ENCODE measurements at places on chromosomes 16 and 17.

DNA sequence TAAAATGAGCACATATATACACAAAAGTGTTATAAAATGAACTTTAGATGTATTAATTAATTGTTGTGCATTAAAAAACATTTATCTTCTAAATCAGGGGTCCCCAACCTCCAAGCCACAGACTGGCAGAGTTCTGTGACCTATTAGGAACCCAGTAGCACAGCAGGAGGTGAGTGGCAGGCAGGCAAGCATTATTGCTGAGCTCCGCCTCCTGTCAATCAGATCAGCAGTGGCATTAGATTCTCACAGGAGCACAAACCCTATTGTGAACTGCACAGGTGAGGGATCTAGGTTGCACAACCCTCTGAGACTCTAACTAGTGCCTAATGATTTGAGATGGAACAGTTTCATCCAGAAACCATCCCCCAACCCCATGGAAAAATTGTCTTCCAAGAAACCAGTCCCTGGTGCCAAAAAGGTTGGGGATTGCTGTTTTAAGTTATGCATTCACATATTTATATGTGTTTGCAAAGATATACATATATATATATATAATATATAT, 583.7 kb downstream of the KCNJ2 start:
- DNase-seq = no peak

- no peak for DNase-seq
Measured at GRCh38 chr16:78679546-78679945, 580.1 kb downstream of the WWOX start.

- no peak for DNase-seq
Measured at GRCh38 chr17:59167571-59168001, 12.0 kb downstream of the PRR11 start.

DNA sequence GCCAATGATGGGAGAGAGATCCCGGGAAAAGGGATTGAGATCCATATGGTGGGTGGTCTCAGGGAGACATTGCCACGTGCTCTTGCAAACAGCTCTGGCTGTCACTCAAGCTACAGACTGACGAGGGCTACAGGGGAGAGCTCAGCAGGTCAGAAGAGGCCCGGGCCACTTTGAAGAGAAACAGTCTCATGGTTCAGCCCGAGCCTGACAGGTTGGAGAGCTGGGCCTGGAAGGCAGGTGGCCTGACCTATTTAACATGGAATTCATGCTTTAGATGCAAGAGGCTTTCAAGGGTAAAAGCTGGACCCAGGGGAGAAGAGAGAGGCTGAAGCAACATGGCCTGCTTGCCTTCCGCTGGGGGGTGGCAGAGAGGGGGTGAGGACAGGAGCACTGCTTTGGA, 81.0 kb upstream of the BRD7 start:
- no peak for DNase-seq

- no peak for DNase-seq
Measured at GRCh38 chr16:11198828-11199227, 57.2 kb downstream of the SOCS1 start.

GRCh38 chr16:47475786-47476185, 14.7 kb downstream of the PHKB start:
- no peak for DNase-seq

GRCh38 chr16:89324056-89325010, 106.8 kb downstream of the ZNF778 start:
- no peak for DNase-seq

GRCh38 chr17:10474536-10474935, 5.2 kb upstream of the MYH4 start:
- no peak for DNase-seq

- no peak for DNase-seq
Measured at GRCh38 chr17:68709461-68709860, 108.3 kb upstream of the FAM20A start.

GRCh38 chr16:11107780-11108465, 148.1 kb downstream of the SOCS1 start:
- no peak for DNase-seq

- DNase-seq = no peak
Measured at GRCh38 chr17:68381076-68381900, 76.0 kb downstream of the WIPI1 start.

- DNase-seq = no peak
Measured at GRCh38 chr17:7196651-7197401, 17.7 kb upstream of the ASGR1 start.

- DNase-seq = no peak
Measured at GRCh38 chr16:2511128-2511800, 2.5 kb upstream of the ATP6V0C start.

DNA sequence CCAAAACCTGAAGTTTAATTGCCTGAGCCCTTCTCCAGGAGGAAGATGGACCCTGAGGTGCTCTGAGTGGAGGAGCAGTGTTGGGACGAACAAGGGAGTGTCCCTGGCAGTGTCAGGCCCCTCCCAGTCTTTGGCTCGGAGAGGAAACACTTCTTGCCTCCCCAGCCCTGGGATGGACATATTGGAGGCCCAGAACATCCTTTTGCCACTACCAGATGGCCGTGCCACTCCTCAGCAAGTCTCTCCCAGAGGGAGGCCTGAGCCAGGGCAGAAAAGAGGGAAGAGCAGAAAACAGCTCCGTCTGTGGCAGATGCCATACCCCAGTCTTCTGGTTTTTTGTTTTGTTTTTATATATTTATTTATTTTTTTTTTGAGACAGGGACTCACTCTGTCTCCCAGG, 91.5 kb upstream of the CRHR1 start:
- DNase-seq = no peak

DNA sequence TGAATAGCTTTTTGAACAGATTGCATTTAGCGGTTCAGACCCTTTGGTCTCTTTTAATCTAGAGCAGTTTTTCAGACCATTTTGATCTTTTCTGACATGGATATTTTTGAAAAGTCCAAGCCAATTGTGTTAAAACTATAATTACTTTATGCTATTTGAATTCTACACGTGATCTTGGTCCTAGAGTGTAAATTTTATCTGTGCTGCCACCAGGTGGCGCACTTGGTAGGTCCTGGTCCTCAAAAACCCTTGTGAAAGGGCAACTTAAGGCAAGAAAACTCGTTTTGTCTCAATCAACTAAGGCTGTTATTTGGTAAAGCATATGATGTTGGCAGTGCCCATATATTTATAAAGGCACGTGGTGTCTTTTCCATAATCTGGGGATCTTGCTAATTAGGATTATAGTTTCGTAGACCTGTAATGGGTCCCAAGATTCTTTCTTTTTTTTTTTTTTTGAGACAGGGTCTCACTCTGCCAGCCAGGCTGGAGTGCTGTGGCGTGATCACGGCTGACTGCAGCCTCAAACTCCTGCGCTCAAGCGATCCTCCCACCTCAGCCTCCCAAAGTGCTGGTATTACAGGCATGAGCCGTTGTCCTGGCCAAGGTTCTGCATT, 43.9 kb upstream of the TEX2 start:
- DNase-seq = no peak

- no peak for DNase-seq
Measured at GRCh38 chr17:77337150-77337549, 196.4 kb downstream of the SEC14L1 start.

DNA sequence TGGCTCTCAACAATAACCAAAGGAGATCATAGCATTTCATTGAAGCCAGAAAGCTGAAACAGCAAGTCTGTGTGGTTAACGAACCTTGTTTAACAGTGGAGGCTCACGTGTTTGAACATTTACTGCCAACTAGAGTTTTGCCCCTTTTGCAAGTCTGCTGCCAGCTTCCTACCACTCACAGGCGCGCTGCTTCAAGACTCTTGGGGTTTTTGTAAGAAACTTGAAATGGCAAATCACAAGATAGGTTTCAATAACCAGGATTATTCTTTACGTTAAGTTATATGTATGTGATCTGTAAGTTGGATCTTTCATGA, 1.2 kb downstream of the SNTB2 start:
- no peak for DNase-seq

DNA sequence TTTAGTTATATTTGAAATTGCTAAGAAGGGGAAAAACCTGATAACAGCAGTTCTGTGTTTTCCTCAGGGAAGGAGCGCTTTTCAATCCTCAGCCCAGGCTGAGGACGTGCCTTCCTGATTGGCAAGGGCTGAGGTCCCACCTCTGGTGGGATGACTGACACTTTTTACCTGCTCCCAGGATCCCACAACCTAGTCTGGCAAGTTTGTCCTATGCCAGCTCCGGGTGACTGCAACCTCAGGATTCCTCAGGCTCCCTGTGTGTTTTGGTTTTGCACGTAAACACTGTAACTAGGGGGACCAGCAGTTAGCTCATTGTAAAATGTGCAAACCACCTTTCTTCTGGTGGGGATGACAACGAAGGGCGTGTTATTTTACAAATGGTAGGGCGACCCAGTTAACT, 7.5 kb downstream of the MARCHF10 start:
- DNase-seq = no peak

GRCh38 chr17:8656693-8657092, 26.2 kb upstream of the MYH10 start:
- DNase-seq = no peak

GRCh38 chr16:70688246-70688742, 2.4 kb upstream of the MTSS2 start:
- no peak for DNase-seq

GRCh38 chr17:74303305-74303704, 22.7 kb upstream of the KIF19 start:
- no peak for DNase-seq

DNA sequence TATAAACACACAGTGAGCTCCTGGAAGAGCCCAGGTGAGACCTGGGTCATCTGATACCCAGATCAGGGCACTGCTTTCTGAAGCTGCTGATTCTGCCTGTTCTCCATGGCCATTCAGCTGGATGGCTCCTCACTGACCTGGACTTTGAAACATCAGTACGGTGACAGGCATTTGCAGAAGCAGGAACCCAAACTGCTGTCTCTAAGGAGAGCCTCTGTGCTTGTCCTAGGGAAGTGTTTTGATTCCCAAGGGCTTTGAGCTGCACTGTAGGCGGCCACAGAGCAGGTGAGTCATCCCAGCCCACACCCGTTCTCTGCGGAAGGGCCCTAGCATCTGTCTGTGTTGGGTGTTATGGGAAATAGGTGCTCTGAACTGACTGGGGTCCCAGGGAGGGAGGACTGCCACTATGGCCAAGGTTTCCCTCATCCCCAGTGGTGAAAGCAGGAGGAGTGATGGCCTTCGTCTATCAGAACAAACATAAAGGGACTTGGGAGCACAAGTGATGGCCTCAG, 60.7 kb upstream of the ADCY9 start:
- DNase-seq = no peak

- no peak for DNase-seq
Measured at GRCh38 chr16:12965274-12965804, 63.9 kb downstream of the SHISA9 start.

DNA sequence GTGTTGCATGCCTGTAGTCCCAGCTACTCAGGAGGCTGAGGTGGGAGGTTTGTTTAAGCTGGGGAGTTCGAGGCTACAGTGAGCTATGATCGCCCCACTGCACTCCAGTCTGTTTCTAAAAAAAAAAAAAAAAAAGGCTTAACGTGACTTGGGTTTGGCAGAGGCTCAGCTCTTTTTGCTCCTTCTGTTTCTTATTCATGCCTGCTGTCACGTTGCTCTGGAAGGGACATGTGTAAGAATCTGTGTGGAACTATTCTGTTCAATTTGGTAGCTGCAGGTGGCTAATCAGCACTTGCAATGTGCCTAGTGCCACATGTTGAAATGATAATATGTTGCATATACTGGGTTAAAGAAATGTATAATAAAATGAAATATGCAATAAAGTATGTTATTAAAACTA, 20.9 kb upstream of the SYT17 start:
- DNase-seq = no peak

- DNase-seq = no peak
Measured at GRCh38 chr16:81780350-81780749, 1.3 kb downstream of the PLCG2 start.

DNA sequence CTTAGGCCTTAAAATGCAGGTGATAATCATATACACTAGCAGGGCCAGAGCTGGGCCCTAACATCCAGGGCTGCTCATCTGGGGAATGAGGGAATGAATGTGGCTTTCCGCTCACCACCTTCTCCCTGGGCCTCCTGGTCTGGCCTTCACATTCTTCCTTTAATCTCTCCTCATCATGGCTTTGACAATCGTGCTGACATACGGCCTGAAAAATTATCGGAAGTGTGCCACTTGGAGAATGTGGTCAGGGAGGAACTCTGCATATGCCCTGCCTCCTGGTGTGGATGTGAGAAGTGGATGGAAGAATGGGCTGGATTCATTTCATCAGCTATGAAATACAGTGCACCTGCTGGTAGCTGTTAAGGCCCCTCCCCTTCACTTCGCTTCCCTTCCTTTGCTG, 2.4 kb downstream of the WSCD1 start:
- DNase-seq = no peak

DNA sequence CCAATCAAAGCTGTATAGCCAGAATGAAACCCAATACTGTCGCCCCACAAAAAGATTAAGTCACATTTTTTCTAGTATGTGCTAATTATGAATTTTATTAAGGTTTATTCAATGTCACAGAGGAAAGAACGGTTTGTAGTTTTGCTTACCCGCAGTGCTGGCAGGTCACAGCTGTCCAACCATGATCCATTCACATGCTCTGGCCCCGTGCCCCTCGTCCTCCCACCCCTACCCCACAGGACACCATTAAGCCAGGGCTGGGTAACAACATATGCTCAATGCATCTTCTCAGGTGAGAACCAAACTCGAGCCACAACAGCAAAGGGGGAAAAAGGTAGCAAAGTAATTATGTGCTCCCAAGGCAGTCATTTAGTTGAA, 589 bp upstream of the FBF1 start:
- no peak for DNase-seq

DNA sequence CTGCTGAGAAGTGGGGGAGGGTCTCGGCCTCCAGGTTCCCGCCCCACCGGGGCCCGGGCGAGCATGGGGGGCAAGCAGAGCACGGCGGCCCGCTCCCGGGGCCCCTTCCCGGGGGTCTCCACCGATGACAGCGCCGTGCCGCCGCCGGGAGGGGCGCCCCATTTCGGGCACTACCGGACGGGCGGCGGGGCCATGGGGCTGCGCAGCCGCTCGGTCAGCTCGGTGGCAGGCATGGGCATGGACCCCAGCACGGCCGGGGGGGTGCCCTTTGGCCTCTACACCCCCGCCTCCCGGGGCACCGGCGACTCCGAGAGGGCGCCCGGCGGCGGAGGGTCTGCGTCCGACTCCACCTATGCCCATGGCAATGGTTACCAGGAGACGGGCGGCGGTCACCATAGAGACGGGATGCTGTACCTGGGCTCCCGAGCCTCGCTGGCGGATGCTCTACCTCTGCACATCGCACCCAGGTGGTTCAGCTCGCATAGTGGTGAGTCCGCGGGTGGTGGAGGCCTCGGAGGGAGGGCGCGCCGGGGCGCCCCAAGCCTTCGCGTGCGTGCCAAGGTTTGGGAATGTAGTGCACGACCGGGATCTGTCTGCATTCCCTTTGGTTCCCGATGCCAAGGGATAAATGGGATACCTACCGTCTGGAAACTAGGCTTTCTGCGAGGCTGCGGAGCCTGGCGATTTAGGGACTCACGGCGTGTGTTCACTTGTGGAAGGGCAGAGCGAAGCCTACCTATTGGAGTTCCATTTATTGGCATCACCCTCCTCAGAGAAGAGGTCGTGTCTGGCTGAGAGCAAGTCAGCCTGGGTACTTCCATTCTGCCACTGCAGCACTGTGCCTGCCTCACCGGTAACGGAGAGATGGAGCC, 1.0 kb downstream of the ZNRF1 start:
- no peak for DNase-seq

- DNase-seq = no peak
Measured at GRCh38 chr17:80786470-80786869, 205.2 kb upstream of the CHMP6 start.
